ENCODE measurements at places on chromosomes 3 and 15. TPM values are rescaled to one million over a fixed set of nuclear protein-coding genes. Genes with fewer than 3 reads are reported as not detected.

DNA sequence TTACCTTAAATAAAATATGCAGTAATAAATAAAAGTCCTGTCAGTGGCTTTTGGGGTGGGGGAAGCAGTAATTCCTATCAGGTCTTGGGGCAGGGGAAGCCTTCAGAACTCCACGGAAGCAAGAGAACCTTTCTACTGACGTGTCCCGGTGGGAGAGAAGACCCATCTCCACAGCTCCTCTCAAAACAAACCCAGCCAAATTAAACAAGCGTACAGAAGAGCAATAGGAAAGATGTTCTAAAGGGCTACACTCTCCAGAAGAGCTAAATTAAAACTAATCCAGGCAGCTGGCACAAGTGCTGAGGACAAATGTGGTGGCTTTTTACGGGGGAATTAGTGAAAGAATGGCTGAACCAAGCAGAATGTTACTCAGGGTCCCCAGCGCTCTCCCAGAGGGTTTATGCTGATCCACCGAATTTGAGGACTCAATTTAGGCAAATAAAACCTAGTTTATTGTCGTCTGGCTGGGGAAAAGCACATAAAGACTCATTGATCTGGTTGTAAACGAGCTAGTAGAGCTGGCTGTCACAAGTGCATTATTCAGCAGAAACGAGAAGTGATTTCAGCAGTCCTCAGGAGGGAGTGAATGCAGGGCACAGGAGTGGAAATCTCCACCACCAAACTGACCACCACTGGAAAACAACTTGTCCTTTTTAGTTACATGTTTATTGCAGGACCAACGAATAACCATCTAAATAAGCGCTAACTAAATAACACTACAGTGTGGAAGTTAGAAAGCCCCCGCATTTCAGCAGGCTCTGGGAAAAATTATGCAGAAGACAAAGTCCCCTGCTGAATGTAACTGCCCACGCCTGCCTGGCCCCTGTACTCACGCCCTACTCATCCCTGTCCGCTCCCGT, 13.5 kb downstream of the BFSP2 start:
- peaks cover 4% of the 10 kb centered on the region for H3K4me1 ChIP-seq
- no peak overlapping the region for H3K4me3 ChIP-seq
- no peaks in the 10 kb centered on the region for H3K27me3 ChIP-seq
- H3K27ac ChIP-seq, result no peak overlapping the region
- H3K36me3 ChIP-seq, result no peaks in the 10 kb centered on the region

GRCh38 chr3:66029443-66029842, 9.3 kb downstream of the MAGI1 start:
- DNase-seq, result no peak
- no peak overlapping the region for H3K27ac ChIP-seq
- peaks cover 17% of the 10 kb centered on the region for H3K27me3 ChIP-seq
- no peaks in the 10 kb centered on the region for H3K36me3 ChIP-seq
- H3K4me3 ChIP-seq, result no peak overlapping the region

DNA sequence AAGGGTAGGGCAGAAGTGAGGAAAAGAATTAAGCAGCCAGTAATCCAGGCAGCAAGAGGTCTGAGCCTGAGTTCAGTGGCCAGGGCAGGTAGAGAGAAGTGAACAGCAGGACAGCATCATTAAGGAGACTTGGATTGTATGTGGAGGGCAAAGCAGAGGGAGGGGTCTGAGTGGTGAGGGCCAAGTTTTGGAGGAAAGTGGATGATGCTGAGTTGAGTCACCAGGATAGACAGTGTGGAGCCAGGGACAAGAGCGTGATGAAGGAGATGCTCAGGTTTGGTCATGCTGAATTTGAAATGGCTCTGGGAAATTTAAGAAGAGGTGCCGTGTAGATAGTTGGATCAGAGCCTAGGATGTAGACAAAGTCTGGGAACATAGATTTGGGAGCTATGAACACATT, 93.1 kb downstream of the ARHGEF26 start:
- H3K4me1 ChIP-seq, result no peaks in the 10 kb centered on the region
- H3K36me3 ChIP-seq, result no peaks in the 10 kb centered on the region
- no peak overlapping the region for H3K4me3 ChIP-seq
- H3K27ac ChIP-seq, result no peak overlapping the region
- peaks cover 3% of the 10 kb centered on the region for H3K27me3 ChIP-seq

DNA sequence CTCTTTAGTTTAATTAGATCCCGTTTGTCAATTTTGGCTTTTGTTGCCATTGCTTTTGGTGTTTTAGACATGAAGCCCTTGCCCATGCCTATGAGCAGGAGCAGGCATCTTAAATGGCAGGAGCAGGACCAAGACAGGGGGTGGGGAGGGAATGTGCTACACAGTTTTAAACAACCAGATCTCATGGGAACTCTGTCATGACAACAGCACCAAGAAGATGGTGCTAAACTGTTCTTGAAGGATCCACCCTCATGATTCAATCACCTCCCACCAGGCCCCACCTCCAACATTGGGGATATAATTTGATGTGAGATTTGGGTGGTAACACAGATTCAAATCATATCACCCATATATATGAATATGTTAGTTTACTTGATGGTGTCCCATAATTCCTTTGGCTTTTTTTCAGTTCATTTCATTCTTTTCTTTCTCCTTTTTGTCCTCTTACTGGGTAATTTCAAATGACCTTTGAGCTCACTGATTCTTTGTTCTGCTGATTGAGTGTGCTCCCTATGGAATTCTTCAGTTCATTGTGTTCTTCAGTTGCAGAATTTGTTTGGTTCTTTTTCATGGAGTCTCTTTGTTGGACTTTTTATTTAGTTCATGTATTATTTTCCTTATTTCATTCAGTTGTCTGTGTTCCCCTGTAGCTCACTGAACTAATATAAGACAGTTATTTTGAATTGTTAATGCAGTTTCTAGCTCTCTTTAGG, 62.6 kb downstream of the DOCK3 start:
- no peak overlapping the region for H3K27ac ChIP-seq
- no peaks in the 10 kb centered on the region for H3K4me1 ChIP-seq
- H3K4me3 ChIP-seq, result no peak overlapping the region
- no peaks in the 10 kb centered on the region for H3K27me3 ChIP-seq
- H3K36me3 ChIP-seq, result peaks cover 3% of the 10 kb centered on the region

DNA sequence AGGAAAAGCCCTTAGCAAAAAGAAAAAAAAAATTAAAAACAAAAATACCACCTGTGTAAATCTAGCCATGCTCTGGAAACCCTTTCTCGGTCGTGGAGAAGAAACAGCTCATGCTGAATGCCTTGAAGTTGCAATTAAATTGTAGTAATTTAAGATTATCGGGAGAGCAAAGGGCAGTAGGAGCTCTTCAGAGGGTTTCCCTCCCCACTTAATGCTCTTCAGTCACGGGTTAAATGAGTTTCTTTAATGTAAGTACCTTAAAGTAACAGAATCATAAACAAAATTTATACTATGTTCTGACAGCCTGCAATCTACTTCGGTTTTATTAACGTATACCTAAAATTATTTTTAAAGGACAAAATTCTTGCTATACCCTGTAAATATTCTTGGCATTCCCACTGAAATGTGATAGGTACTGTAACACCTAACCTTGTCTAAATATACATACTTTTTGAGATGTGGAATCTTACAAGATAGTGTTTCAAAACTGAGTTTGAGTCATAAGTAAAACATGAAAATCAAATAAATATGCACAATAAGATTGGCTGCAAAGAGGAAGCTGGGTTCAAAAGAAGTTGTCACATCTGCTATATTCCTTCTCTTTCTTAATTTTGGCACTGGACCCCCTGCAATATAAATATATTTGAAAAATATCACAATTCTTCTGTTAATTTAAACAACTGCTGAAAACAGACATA, 5.3 kb downstream of the FOXP1 start:
- peaks cover 42% of the 10 kb centered on the region for H3K36me3 ChIP-seq
- DNase-seq, result no peak
- H3K4me1 ChIP-seq, result peaks cover 38% of the 10 kb centered on the region
- H3K27me3 ChIP-seq, result peaks cover 4% of the 10 kb centered on the region

DNA sequence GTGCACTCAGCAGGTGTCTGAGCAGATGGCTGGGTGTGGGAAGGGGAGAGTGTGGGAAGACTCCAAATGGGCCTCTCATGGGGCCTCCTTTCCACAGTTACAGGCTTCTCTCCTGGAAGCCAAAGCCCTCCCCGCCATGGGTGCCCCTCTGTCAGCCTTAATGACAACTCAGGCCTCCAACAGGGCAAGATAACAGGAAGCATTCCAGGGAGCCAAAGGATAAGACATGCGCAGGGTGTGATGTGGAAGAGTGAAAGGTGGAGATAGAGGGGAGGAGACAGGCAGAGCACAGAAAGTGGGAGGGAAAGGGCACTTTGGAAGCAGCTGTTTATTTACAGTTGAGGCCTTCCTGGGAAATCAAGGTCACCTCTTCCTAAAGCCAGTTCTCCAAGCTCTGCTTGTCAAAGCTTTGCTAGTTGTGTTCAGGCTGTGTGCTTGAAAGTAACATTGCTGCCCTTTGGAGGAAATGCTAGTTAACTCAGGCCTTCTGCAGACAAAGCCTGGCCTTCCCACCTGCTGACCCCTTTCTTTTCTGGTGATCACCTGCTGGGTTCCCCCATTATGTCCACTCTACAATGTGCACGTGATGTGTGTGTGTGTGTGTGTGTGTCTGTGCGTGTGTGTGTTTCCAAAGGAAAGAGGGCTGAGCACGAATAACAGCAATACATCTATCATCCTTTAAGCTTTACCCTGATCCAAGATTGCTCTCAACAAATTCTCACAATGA, 35.2 kb upstream of the SMAD3 start:
- H3K4me1 ChIP-seq, result peaks cover 21% of the 10 kb centered on the region
- no peak for DNase-seq
- no peak overlapping the region for H3K4me3 ChIP-seq
- H3K36me3 ChIP-seq, result no peaks in the 10 kb centered on the region
- no peak overlapping the region for H3K27ac ChIP-seq
- no peaks in the 10 kb centered on the region for H3K27me3 ChIP-seq

GRCh38 chr3:80010021-80010571, 242.3 kb upstream of the ROBO1 start:
- H3K4me3 ChIP-seq, result no peak overlapping the region
- DNase-seq, result no peak
- no peaks in the 10 kb centered on the region for H3K27me3 ChIP-seq
- no peaks in the 10 kb centered on the region for H3K36me3 ChIP-seq

DNA sequence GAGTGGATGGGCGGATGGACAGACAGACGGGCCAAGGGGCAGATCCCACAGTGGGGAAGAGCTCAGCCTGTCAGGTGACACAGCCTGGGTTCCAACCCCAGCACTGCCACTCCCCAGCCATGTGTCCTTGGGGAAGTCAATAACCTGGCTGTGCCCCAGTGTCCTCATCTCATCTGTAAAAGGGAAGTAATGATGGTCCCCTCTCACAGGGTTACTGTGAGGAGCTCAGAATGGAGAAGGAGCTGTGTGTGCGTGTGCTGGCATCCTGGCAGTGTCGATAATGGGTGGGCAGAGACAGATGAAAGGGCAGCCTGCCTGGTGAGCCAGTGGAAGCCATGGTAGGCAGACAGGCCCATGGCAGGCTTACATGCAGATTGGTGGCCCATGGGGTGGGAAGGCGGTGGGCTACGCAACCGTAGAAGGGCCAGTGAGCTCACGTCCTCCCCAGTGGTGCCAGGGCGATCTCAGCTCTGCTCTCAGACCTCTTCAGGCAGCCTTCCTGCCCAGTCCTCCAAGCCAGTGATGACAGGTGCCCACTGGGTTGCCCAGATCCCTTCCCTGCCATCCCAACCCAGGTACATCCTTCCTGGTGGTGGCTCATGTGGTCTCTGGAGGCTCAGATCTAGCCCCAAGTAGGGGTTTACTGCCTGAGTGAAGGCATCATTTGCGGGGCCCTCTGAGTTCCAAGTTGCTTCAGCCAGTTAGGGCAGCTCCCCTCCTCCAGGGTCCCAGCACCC, 2.3 kb upstream of the DNAJB8 start:
- H3K4me1 ChIP-seq, result peaks cover 9% of the 10 kb centered on the region
- H3K4me3 ChIP-seq, result no peak overlapping the region
- DNase-seq, result no peak
- H3K27ac ChIP-seq, result no peak overlapping the region
- H3K27me3 ChIP-seq, result no peaks in the 10 kb centered on the region

DNA sequence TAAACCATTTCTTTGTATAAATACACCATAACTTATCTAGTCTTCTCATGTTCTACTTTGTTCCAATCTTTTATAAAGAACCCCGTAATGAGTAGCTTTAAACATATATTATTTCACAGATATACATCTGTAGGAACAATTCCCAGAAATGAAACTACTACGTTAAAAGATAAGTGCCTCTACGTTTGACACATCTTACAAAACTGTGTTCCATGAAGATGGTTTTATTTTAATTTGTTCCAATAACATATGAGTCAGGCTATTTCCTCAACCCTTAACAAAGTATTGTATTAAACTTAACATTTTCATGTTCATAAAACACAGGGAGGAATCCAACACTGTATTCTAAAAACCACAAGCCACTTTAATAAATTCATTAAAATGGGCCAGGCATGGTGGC, 52.9 kb downstream of the TRPM7 start:
- no peaks in the 10 kb centered on the region for H3K27me3 ChIP-seq
- no peak overlapping the region for H3K4me3 ChIP-seq
- DNase-seq, result no peak

DNA sequence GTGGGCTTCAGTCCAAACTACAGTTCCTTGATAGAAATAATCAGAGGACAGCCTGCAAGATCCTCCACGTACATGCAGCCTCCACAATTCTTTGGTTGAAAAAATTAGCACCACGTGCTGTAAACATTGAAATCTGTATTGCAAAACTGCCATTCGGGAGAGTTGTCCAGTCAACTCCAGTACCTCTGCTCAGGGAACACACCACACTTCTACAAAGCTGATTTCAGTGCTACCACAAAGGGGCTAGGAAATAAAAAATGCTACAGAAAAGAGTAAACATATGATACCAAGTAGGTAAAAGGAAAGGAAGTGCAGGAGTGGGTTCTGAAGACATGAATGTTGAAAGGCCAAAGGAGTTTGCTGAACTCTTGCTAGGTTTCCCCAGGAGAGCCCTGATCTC, 40.4 kb downstream of the GHSR start:
- DNase-seq, result no peak
- no peaks in the 10 kb centered on the region for H3K27me3 ChIP-seq
- no peaks in the 10 kb centered on the region for H3K4me1 ChIP-seq
- no peak overlapping the region for H3K4me3 ChIP-seq

- no peak overlapping the region for H3K27ac ChIP-seq
- DNase-seq, result no peak
- no peaks in the 10 kb centered on the region for H3K36me3 ChIP-seq
- no peak overlapping the region for H3K4me3 ChIP-seq
These were observed 598.2 kb downstream of the UNC13C start for GRCh38 chr15:54576298-54576935.

- H3K4me1 ChIP-seq, result peaks cover 1% of the 10 kb centered on the region
- no peak overlapping the region for H3K4me3 ChIP-seq
- DNase-seq, result no peak
- peaks cover 4% of the 10 kb centered on the region for H3K27me3 ChIP-seq
These were observed 46.6 kb upstream of the MDFIC2 start for GRCh38 chr3:70358978-70359580.

Gene CKMT1B
- 0.29 TPM for total RNA-seq

Gene CHRM5
- not detected for total RNA-seq

Gene ATP8B4
- total RNA-seq, result 3.5 TPM

Gene ISL2
- total RNA-seq, result 0.22 TPM

Gene CPEB1
- total RNA-seq, result 1.0 TPM
